ENCODE measurements at places on chromosomes 1 and 21. TPM values are rescaled to one million over a fixed set of nuclear protein-coding genes. Genes with fewer than 3 reads are reported as not detected.
A peak's percentile ranks its signal among the peaks of the same experiment; 100 is the strongest.

DNA sequence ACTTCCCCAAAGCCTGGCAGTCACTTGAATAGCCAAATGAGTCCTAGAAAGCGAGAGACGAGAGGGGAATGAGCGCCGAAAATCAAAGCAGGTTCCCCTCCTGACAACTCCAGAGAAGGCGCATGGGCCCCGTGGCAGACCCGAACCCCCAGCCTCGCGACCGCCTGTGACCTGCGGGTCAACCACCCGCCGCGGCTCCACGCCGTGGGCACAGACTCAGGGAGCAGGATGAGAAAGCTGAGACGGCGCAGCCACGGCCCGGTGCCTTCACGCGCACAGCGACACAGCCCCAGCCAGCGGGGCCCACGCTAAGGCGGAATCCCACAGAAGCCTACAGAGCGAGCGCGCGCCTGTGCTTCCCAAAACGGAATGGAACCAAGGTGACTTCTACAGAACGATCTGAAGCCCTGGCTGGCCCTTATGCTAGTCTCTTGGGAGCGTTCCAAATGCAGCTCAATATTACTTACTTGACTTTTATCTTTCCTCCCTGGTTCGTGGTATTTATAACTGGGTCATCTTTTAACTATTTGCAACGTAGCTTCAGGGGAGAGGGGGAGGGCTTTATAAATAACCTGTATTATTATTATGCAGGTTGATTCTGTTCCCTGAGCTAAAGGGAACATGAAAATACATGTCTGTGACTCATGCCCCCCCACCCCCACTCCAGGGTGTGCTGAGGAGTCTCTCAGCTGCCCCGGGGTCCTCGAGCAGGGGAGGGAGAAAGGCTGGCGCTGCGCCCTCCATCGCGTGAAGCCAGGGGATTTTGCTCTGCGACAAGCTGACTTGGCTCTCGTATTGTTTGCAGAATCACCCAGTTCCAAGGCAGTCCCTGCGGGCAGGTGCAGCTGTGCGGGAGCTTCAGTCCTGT, 1.7 kb downstream of the TSPEAR start:
- H3K4me3 ChIP-seq = no peak overlapping the region
- no peak overlapping the region for H3K27ac ChIP-seq
- peaks cover 8% of the 10 kb centered on the region for H3K4me1 ChIP-seq
- DNase-seq = peak; percentile 12
- no peaks in the 10 kb centered on the region for H3K36me3 ChIP-seq
- peaks cover 87% of the 10 kb centered on the region for H3K27me3 ChIP-seq

DNA sequence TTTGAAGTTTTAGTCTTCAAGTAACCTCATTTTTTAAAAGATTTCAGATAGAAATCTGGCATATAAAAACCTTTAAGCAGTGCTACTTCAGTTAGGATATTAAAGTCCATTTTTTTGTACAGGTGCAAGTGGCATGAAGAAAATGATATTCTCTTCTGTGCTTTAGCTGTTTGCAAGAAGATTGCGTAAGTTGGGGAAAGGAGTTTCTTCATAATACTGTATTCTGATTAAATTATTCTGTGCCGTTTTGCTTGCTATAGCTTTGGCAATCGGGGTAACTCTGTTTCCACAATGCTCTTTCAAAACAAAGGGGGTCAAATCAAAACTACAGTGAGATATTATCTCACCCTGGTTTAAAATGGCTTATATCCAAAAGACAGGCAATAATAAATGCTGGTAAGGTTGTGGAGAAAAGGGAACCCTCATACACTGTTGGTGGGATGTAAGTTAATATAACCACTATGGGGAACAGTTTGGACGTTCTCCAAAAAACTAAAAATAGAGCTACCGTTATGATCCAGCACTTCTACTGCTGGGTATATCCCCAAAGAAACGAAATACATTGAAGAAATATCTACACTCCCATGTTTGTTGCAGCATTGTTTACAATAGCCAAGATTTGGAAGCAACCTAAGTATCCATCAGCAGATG, 27.1 kb downstream of the MAEL start:
- H3K4me3 ChIP-seq = no peak overlapping the region
- H3K27ac ChIP-seq = no peak overlapping the region
- DNase-seq = no peak
- no peaks in the 10 kb centered on the region for H3K4me1 ChIP-seq
- H3K36me3 ChIP-seq = no peaks in the 10 kb centered on the region
- H3K27me3 ChIP-seq = no peaks in the 10 kb centered on the region

GRCh38 chr1:2962946-2963345, 58.3 kb upstream of the ACTRT2 start:
- no peak for DNase-seq
- no peaks in the 10 kb centered on the region for H3K4me1 ChIP-seq
- H3K4me3 ChIP-seq = no peak overlapping the region
- H3K36me3 ChIP-seq = no peaks in the 10 kb centered on the region
- no peak overlapping the region for H3K27ac ChIP-seq
- no peaks in the 10 kb centered on the region for H3K27me3 ChIP-seq

DNA sequence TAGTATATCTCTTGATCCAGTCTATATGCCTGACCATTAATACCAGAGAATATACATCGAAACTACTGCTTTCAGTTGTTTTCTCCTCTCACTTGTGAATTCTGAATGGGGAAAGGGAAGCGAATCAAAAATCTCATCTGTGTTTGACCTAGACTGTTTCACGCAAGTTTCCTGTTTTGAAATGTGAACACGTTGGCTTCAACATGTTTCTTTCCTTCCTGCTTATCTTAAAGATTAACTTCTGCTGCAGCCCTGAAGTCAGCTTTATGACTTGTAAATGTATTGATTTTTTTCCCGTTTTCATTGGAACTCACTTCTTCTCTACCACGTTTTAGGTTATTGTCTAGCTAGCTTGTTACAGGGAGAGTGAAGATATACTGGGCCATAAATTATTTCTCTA, 49.9 kb downstream of the SNX27 start:
- peaks cover 2% of the 10 kb centered on the region for H3K36me3 ChIP-seq
- H3K27me3 ChIP-seq = no peaks in the 10 kb centered on the region
- no peak for DNase-seq
- H3K4me1 ChIP-seq = no peaks in the 10 kb centered on the region
- H3K27ac ChIP-seq = no peak overlapping the region

GRCh38 chr1:12432897-12433296, 185.1 kb downstream of the DHRS3 start:
- H3K4me1 ChIP-seq = peaks cover 23% of the 10 kb centered on the region
- no peaks in the 10 kb centered on the region for H3K27me3 ChIP-seq
- no peaks in the 10 kb centered on the region for H3K36me3 ChIP-seq
- H3K4me3 ChIP-seq = no peak overlapping the region
- peak overlapping the region; percentile 81 for H3K27ac ChIP-seq

SYT6 gene
- total RNA-seq = 4.2 TPM

DNA sequence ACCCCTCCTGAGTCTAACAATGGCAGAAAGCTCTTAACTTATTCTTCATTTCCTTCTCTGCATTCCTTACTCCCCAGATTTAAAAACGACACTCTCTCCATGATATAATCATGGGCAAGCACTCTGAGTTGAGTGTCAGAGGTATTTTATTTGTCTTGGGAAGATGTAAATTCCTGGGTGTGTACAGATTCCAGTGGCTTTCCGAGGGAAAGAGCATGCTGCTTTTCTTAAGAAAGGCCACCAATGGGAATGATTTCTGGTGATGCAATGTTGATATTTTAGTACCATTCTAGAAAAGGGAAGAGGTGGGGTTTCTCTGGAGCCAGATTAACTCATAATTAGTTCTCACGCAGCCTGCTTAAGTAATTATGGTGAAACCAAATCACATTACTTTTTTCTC, 47.8 kb upstream of the BTG3 start:
- DNase-seq = peak; percentile 22
- H3K4me3 ChIP-seq = no peak overlapping the region
- H3K27me3 ChIP-seq = no peaks in the 10 kb centered on the region

GRCh38 chr1:204260601-204261197, 46.9 kb upstream of the GOLT1A start:
- no peak overlapping the region for H3K27ac ChIP-seq
- DNase-seq = no peak
- peaks cover 7% of the 10 kb centered on the region for H3K4me1 ChIP-seq
- no peaks in the 10 kb centered on the region for H3K36me3 ChIP-seq

DNA sequence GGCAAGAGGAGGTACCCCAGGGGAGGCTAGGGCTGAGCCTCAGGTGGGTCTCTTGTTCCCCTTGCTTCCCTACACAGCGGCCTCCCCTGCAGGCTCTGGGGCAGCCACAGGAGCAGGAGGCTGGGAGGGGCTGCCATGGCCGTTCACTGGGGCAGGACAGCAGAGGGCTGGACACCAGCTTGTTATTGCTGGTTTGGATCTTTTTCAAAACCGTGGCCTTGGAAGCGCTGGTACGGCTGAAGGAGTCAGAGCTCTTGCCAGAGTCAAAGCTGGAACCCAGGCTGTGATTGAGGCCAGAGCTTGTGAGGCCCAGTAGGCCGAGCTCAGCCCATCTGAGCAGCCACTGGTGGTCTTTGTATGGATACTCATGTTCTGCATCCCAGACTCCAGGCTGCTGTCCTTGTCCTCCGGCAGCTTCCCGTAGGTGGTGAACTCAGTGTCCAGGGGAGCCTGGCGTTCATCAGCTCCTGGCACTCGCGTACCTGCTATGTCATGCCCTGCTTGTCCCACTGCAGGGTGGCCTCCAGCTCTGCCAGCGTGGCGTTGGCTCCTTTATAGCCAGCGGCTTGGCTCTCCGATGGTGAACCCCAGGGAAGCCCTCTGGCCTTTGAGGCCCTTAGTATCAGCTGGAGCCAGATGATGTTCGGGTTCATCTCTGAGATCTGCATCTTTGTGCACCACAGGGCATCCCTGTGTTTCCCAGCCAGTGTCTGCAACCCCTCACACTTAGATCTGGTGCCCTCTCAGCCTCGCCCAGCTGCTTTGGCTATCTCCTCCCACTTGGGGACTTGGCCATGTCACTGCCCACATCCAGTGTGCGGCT, 40.3 kb upstream of the THEM4 start:
- no peak overlapping the region for H3K4me3 ChIP-seq
- no peaks in the 10 kb centered on the region for H3K36me3 ChIP-seq
- peaks cover 3% of the 10 kb centered on the region for H3K4me1 ChIP-seq
- DNase-seq = no peak
- no peak overlapping the region for H3K27ac ChIP-seq

DNA sequence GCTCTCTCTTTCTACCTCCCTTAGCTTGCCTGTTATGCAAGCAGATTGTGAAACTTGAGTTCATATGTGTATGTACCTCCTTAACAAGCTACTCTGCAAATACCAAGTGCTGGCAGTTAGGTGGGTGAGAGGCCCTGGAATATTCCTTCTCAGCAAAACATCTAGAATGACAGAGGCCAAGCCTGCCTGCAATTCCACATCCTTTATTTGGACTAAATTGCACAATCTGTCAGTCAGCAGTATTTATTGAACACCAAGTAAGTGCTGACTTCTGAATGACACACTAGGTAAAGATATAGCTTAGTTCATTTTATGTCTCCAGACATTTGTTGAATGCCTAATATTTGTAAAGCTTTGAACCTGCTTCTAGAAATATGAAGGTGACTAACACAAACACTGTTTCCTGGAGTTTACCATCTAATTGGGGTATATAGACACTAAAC, 87.5 kb downstream of the RGL1 start:
- peaks cover 11% of the 10 kb centered on the region for H3K4me1 ChIP-seq
- no peak overlapping the region for H3K27ac ChIP-seq
- DNase-seq = peak; percentile 80
- no peak overlapping the region for H3K4me3 ChIP-seq
- peaks cover 26% of the 10 kb centered on the region for H3K36me3 ChIP-seq
- no peaks in the 10 kb centered on the region for H3K27me3 ChIP-seq

DNA sequence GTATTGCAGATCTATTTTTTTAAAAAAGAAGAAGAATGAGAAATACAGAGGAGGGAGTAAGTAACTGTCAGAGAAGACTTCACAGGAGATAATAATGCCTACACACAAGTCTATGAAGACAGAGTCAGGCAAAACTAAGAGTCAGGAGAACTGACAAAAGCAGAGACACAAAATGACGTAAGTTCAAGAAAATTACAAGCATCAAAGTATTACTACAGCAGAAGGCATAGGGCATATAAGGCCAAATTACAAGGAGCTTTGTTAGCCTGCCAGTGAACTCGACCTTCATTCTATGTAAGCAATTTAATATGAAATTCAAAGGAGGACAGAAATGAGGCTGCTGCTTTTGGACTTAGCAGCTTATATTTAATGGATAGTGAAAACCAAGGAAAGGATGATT, 23.7 kb downstream of the FAF1 start:
- no peaks in the 10 kb centered on the region for H3K36me3 ChIP-seq
- H3K4me3 ChIP-seq = no peak overlapping the region
- no peaks in the 10 kb centered on the region for H3K27me3 ChIP-seq
- no peak overlapping the region for H3K27ac ChIP-seq

- H3K4me1 ChIP-seq = no peaks in the 10 kb centered on the region
- H3K27me3 ChIP-seq = peaks cover 69% of the 10 kb centered on the region
- no peaks in the 10 kb centered on the region for H3K36me3 ChIP-seq
- no peak overlapping the region for H3K4me3 ChIP-seq
Measured at GRCh38 chr1:53737648-53738204, 1.2 kb downstream of the GLIS1 start.

DNA sequence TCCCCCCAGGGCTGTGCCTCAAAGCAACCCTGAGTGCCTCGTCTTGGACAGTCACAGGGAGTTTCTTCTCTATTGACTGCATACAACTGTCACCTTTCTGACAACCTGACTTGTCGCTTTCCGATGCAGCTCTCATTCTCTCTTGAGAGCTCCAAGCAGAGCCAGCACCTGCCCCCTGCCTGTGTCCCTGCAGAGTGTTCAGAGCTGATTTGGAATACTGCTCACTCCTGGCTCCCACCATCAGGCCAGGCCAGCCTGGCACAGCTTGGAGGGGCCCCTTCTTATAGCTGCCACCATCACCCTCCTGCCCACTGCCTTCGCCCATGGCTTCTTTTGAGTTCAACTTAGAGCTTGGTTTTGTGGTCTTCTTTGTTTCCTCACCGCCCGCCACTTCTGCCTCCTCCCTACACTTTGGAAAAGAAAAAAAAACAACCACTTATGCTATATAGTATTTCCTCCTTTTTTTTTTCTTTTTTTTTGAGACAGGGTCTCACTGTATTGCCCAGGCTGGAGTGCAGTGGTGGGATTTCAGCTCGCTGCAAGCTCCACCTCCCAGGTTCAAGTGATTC, 12.3 kb downstream of the NCF2 start:
- no peaks in the 10 kb centered on the region for H3K27me3 ChIP-seq
- no peak for DNase-seq
- peaks cover 5% of the 10 kb centered on the region for H3K4me1 ChIP-seq
- no peak overlapping the region for H3K27ac ChIP-seq
- no peak overlapping the region for H3K4me3 ChIP-seq
